ENCODE measurements at places on chromosomes 2 and 18.
A peak's percentile ranks its signal among the peaks of the same experiment; 100 is the strongest.

- no peak for DNase-seq
Observed at GRCh38 chr2:223668302-223668998, 66.3 kb upstream of the SCG2 start.

- peak; percentile 34 for DNase-seq
Observed at GRCh38 chr2:202035089-202035940, 1.7 kb downstream of the FZD7 start.

- DNase-seq: no peak
Observed at GRCh38 chr18:21664069-21664468, 40.5 kb downstream of the ABHD3 start.

DNA sequence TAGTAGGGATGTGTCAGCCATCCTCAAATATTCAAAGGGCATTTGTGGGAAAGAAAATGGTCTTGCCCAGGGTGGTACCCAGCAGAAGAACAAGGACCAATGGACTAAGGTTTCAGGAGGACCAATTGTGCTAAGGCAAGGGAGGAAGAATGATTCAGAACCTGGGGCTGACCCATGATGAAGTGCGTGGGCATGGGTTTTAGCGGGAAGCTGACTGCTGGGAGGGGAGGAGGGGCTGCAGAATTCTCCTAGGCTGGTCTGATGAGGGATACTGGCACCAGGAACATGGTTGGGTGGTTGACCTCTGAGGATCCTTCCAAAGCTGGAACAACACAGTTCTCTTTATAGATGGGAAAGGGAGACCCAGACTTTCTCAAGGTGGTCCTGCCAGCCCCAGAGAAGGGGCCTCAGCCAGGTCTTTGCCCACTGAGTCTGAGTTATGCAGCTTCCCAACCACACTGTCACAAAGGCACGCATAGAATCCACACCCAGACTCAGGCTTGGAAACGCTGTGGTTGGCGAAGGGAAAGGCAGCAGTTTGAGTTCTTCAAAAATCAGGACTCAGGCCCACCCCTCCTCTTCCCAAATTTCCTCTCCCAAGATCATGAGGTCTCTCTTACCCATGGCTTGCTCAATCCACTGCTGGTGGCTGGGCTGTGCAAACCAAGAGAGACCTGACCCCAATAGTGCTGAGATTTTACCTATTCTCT is 37.3 kb downstream of the MARCO start:
- no peak for DNase-seq

- peak; percentile 28 for DNase-seq
Observed at GRCh38 chr2:112055730-112056625, 909 bp downstream of the TMEM87B start.

DNA sequence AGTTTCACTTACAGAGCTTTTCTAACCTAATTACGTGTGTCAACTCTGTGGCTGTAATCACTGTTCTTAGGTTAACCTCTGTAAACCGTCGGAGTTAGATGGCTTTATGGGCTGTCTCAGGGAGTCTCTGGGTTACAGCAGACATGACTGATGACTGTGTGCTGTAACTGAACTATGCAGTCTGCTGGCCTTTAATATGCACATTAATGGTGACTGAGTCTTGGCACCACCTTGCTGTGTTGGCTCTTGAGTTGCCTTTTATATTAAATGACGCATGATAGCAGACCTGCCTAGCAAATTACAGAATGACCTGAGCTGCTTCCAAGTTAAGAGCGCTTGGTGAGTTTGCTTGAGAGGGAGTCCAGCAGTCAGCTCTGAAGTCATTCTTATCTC is 90.1 kb downstream of the ACKR3 start:
- no peak for DNase-seq

GRCh38 chr2:128405467-128405900 is 86.8 kb upstream of the HS6ST1 start:
- no peak for DNase-seq

- DNase-seq: no peak
Observed at GRCh38 chr2:73956218-73956865, 28.4 kb upstream of the TET3 start.

DNA sequence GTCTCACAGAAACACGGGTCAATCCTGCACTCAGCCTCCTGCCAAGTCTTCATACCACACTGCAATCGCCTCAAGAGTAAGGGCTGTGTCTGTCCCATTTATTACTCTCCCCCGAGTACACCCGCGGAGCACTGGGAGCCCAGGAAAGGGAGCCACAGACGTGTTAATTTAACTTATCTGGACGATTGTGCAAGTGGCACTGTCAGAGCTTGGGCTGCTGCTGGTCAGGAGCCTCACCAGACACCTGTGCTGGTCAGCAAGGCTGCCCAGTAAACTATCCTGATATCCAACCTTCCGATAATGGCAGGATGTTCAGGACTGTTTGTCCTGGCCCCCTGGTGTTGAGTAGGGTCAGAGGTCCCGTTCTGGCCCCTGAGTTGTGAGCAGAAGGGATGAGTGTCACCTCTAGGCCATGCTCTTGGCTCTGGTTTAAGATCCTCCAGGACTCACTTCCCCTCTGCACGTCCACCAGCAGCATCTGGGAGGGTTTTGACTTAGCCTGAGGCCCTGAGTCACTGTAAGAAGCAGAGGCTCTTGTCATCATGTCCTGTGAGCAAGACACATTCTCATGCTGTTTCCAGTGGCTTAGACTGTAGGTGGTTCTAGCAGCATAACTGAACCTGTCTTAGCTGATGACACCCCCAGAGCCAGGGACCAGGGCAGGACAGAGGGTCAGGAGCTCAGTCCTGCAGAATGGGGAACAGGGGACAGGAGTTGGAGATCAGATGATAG is 82.5 kb upstream of the ARL4C start:
- DNase-seq: no peak

- DNase-seq: no peak
Observed at GRCh38 chr2:118250001-118250400, 161.7 kb downstream of the INSIG2 start.

GRCh38 chr2:72148837-72149555 is 1.3 kb upstream of the CYP26B1 start:
- DNase-seq: peak; percentile 41

- no peak for DNase-seq
Observed at GRCh38 chr2:75483878-75484277, 76.9 kb downstream of the EVA1A start.

DNA sequence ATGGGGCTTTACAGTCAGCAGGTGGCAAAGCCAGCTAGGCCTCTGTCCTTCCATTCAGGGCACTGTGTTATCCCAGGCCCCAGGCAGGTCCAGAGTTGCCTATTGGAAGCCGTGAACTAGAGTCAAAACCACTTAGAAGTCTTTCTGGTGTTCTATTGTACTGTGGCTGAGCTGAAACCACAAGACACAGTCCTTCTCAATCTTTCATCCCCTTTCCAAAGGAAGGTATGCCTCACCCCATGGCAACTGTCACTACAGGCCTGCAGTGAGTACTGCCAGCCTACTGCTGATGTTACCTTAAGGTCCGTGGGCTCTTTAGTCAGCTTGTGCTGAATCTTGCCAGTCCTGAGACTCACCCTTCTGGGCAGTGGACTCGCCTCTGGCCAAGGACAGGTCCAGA is 181.6 kb downstream of the GULP1 start:
- DNase-seq: no peak

DNA sequence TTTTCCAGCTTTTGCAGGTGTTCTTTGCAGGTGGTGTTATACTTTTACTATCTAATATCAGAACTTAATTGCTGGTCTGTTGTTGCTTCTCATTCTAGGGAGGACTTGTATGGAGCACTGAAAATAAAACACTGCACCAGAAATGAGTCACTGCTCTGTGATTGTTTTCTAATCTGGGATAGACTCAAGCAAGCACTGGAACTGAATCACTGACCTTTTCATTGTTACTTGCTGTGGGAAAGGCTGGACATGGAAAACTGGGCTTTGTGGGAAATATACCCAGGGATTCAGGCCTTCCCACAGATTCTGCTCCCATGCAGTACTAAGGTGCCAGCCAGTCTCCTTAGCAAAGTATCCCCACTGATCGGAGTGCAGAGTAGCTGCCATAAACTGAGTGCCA is 470.0 kb upstream of the GCFC2 start:
- DNase-seq: no peak

- no peak for DNase-seq
Observed at GRCh38 chr2:200330351-200331060, 24.0 kb downstream of the SPATS2L start.

- DNase-seq: no peak
Observed at GRCh38 chr2:204049635-204050034, 113.1 kb downstream of the ICOS start.

DNA sequence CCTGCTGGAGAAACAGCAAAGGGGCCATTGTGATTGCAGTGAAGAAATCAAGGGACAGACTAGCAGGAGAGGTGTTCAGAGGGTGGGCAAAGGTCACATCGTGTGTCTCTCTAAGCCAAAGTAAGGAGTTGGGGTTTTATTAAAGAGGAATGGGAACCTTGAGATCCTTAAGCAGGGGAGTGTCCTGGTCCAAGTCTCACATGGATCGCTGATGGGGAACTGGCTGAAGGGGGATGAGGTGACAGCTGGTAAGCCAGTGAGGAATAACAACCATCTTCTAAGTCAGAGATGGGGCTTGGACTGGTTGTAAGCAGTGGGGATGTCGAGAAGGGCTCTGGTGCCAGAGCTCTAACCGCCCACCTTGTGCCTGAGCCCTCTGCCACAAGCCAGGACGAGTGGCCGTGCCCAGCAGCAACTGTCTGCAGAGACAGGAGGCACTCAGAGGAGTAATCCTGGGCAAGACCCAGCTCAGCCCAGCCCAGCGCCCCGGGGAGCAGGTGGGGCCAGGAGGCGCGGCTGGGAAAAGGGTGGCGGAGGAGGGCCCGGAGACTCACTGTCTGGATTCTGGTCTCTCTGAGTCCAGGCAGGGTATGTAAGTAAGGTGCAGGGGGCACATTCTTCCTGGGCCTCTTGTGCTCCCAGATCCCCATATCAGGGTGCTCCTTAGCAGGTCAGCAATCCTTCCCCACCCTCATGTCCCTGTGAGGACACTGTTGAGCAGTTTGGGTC is 13.7 kb downstream of the WNT10A start:
- DNase-seq: no peak

DNA sequence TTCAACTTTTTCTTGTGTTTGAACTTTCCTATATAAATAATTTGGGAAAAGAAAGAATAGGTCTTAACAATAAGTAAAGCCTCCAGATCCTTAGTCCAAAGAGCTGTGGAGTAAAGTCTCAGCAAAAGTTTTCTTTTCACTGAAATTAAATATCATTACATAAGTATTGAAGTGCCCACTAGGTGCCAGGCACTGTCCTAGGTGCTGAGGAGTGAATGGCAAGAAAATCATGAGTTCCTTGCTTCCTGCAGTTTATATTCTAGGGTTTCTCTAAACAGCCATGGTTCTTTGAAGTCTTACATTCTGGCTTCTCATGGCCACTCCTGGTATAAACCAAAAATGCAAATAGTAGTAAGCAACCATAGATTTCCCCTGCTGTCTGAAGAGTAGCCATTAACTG is 59.7 kb downstream of the SPP2 start:
- no peak for DNase-seq

GRCh38 chr2:88827821-88828220 is 136.3 kb downstream of the RPIA start:
- DNase-seq: no peak

GRCh38 chr2:171592036-171592555 is 69.8 kb downstream of the CYBRD1 start:
- no peak for DNase-seq

DNA sequence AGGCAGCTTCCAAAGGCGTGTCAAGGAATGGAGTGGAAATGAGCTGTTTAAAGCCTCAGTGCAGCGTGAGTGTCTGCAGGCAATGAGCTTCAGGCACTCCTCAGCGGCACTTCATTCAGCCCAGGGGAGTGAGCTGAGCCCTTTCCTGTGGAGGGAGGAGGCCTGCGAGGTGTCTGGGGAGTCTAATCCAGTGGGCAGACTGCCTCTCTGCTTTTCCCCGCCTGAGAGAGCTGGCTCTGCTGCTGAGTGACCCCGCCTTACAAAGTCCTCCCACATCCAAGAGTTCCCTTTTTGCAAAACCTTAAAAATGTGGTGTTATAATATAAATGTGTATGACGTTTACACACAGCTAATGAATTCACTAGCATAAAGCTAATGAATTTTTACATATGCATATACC is 7.0 kb upstream of the LDLRAD4 start:
- no peak for DNase-seq

GRCh38 chr2:9657731-9658130 is 26.9 kb upstream of the YWHAQ start:
- DNase-seq: no peak

DNA sequence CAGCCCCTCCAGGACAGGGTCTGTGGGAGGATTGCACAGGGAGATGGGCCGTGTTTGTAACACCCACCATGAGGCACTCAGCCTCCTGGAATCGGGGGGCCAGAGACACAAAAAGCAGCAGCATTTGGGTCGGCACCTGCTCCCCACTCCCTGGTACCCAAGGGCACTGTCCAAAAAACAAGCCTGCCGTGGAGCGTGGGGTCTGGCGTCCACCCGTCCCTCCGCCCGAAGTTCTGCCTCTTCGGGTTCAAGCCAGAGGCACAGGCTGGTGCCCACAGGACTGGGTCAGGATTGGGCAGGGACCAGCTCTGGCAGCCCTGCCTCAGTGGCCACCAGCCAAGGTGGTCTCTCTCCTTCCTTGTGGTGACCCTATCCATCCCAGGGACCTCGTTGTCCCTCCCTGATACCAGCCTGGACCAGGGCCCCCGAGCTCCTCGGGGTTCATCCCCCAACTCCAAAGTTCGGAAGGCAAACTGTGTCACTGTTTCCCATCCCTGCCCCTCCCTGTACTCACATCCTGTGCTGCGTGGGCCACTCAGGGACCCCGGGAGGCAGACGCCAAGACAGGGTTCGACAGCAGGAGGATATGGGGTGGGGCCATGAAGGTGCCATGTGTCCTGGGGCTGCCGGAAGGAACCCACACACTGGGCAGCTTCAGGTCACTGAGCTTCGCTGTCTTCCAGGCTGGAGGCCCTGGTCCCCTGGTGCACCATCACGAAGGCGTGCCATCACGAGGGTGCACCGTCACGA is 126.0 kb upstream of the HDAC4 start:
- no peak for DNase-seq

- no peak for DNase-seq
Observed at GRCh38 chr2:170475878-170476277, 239.3 kb upstream of the SP5 start.

DNA sequence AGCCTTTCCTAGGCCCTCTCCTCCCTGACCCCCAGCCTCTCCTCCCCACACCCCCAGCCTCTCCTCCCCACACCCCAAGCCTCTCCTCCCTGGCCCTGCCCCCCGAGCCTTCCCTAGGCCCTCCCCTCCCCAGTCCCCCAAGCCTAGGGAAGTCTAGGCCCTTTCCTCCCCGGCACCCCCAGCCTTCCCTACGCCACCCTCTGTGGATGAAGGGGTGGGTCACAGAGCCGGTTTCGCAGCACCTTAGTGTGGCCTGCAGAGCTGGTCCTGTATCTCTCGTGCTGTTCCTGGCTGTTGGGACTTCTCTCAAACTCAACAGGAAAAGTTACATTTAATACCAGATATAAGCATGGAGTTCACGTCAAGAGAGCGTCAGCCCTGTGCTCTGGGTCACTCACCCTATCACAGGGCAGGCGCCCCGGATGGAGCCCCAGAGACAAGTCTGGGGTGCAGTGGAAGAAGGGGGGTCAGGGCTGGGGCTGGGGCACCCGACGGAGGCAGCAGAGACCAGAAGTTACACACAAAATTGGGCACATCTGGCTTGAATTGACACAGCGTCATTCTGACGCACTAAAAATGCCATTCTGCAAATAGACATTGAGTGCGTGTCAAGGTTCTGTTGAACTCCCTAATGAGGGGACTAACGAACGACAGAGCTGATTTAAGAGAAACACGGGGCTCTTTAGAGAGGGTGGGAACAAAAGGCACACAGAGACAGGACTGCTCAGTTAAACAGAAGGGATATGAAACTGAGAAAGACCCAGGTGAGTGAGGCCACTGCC is 24.0 kb downstream of the KCNIP3 start:
- no peak for DNase-seq

Measured in activated naive CD4-positive, alpha-beta T cell treated with anti-CD3 and anti-CD28 coated beads, Interleukin-2, amount 50 U/mL, for 16 hours (primary cell).